ENCODE measurements at places on chromosomes 13 and 19.

- no peak for DNase-seq
These were observed 90.3 kb downstream of the LHFPL6 start for GRCh38 chr13:39512687-39513086.

- DNase-seq = no peak
These were observed 45.0 kb downstream of the GPALPP1 start for GRCh38 chr13:45034342-45034741.

DNA sequence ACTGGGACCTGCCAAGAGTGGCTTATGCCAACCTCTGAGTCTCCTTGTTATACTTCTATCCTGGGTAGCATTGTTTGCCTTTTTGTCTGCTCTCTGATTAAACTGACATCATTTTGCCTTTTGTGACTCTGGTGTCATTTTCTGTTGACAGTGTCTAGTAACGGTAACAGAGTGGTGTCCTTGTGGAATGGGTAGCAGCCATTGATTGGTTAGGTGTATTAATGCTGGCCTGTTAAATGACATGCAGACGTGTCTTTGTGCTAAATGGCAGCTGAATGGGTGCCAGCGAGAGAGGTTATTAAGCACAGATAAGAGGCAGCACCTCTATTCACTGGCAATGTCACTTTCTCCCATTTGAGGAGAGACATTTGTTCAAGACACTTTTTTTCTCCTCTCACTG lies 1289.4 kb downstream of the PCDH9 start:
- no peak for DNase-seq

DNA sequence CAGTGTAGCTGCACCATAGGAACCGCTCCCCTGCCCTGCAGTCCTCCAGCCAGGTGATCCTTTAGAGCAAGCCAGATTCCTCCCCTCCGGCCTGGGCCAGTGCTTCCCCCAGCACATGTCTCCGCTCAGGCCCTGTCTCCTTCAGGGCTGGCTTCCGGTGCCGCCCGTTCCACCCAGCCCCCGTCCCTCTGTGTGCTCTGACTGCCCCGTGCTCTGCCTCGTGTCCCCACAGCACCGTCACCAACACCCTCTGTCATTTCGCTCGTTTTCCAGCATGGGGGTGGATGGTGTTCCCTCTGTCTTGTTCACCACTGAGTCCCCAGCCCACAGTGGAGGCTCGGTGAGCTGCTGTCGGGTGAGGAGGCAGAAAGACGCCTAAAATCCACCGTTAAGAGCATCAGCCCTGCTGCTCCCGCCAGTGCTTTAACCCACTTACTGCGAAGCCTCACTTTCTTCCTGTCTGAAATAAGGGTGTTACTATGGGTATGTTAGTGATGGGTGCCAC lies 54.5 kb downstream of the TSSK6 start:
- DNase-seq = peak; percentile 63

DNA sequence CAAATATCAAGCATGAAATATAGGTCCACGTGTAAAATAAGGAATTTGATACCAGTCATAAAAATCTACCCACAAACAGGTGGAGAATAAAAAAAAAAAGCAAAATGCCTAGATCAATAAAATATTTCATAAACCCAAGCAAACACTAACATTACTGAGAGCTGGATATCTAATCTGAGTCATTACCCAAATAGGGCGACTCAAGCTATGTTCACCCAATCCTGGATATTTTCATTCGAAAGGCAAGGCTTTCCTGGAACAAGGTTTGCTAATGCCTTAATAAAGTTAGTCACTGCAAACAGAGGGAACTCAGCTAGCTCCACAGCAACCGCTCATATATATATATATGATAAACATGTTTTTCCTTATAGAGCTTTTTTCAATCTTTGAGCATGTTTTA lies 33.5 kb upstream of the TM9SF2 start:
- DNase-seq = no peak

- DNase-seq = no peak
These were observed 204.2 kb downstream of the DCLK1 start for GRCh38 chr13:35926859-35927530.

DNA sequence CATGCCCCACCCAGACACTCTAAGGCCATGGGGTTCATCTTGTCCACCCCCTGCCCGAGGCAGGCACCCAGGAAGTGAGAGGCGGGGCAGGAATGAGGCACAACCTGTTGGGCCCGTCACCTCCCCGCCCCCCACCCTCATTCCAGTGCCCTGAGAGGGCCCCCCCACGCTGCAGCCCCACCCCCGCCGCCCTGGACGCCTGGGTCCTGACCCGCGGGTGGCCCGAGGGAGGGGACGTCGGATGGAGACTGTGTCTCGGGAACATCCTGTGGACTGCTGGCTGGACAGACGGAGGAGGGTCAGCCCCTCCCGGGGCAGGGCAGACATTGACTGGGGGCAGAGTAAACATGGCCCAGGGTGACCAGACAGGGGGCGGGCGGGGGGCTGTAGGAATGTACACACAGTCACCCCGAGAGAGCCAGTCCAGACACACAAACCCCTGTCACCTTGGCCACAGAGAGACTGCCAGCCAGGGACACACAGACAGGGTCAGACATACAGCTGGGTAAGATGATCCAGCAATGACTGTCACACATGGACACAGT lies 7.4 kb upstream of the JUNB start:
- DNase-seq = peak; percentile 22

- peak; percentile 84 for DNase-seq
These were observed 13.1 kb downstream of the GRAMD1A start for GRCh38 chr19:35013041-35013819.

- DNase-seq = no peak
These were observed 249.0 kb downstream of the DLEU7 start for GRCh38 chr13:50594276-50595051.

DNA sequence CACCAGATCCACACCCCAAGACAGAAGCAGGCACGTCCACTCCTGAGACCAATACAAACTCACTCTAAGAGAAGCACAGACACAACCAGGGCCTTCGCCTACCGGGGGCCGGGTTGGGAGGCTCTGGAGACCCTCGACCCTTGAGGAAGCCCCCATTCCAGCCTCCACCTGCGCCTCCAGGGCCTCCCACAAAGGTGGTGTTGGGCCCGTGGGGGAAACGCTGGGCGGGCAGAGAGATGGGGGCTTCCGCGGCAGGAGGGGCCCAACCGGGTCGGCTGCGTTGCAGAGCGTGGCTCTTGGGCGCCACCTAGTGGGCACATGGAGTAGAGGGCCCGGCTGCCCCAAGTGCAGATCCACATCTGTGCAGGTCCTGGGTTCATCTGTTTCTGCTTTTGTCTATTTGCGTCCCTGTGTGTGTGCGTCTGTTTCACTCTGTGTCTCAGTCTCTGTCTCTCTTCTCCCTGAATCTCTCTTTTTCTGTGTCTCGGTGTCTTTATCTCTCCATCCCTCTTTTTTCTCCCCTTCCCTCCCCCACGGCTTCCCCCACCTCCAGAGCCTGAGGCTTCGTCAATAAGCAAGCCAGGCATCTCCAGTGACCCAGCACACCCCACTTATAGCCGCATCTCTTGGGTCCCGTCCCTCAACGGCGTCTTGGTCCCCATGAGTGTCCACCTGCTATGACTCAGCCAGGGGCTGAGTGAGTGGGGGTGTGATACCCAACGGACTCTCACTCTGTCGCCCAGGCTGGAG lies 10.5 kb upstream of the TINCR start:
- DNase-seq = peak; percentile 74

DNA sequence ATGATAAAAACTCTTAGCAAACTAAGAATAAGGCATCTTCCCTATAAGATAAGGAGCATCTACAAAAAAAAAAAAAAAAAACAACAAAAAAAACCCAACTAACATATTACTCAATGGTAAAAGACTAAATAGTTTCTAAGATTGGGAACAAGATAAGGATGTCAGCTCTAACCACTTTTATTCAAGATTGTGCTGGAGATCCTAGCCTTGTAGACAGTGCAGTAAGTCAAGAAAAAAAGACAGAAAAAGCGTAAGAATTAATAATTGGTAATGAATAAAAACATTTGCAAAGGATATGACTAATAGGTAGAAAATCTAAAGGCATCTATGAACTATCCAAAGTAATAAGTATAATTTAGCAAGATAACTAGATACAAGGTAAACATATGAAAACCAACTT lies 33.0 kb downstream of the ZIC2 start:
- DNase-seq = no peak

DNA sequence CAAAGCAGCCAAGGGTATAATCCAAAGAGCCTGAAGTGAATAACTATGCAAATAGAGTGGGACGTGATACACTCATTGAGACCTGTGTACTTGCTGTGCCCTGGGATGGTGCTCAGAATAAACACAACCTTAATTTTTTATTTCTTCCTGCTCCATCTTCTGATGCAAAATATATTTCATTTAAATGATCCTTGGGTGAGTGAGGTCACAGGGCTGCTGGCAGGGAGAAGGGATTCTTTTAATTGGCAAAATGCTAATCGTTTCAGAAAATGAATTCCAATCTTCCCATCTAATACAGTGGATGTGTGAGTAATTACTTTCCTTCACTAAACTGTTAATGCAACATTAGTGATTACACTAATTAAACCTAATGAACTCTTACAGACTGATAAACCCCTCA lies 63.5 kb downstream of the SIAH3 start:
- DNase-seq = no peak

GRCh38 chr19:9808855-9809824 lies 9.7 kb downstream of the FBXL12 start:
- DNase-seq = no peak

DNA sequence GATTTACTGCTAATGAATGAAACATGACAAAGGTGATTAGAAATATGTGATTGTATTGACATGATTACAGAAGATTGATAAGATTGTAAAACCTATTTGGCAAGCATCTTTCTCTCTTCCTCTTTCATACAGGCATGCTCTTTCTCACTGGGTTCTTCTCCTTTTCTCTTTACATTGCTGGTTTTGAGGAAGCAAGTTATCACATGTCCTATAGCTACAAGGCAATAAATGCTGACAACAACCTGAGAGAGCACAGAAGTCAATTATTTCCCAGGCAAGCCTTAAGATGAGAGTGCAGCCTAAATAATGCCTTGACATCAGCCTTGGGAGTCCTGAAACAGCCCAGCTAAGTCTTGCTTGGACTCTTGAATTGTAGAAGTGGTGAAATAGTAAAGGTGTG lies 875.0 kb downstream of the SLITRK1 start:
- DNase-seq = no peak

GRCh38 chr13:84029396-84029795 lies 147.1 kb upstream of the SLITRK1 start:
- DNase-seq = no peak

- DNase-seq = no peak
These were observed 5.2 kb downstream of the SHFL start for GRCh38 chr19:10091370-10091687.

- DNase-seq = no peak
These were observed 18.6 kb downstream of the DOCK9 start for GRCh38 chr13:98959291-98959690.

- no peak for DNase-seq
These were observed 10.1 kb downstream of the EPS15L1 start for GRCh38 chr19:16461630-16462051.

- no peak for DNase-seq
These were observed 74.9 kb downstream of the WTIP start for GRCh38 chr19:34556488-34556887.

- DNase-seq = no peak
These were observed 18.7 kb downstream of the ACTN4 start for GRCh38 chr19:38665950-38666662.

DNA sequence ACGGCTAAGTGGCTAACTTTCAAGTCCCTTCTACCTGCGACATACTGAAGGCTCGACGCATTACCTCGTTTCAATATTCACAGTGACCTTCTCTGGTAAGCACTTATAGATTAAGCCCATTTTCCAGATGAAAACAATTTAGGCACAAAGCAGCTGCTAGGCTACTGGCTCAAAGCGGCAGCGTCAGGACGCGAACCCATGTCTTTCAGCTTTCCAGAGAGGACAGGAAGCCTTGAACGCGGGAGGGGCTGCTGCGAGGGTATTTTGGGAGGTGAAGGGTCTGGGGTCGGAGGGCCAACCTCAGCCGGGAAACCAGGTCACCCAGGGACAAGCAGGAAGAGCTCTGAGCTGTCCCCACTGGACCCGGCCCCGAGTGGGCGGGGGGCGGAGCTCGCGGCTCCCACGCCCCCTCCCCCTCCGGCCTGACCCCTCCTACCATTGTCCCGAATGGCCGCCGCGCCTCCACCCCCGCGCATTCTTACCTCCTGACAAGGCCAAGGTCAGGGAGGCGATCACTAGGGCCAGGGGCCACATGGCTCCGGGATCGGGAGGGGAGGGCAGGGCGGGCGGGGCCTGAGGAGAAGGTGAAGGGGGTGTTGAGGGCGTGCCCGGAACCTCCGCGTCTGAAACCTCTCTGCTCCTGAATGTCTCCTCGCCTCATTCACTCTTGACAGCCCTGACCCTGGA lies at the start of gene KLK13:
TSS of gene KLK13 (minus strand) at position 559 of the 687 bp plus-strand sequence. CDS start at position 534, 25 bp downstream.
- DNase-seq = no peak

DNA sequence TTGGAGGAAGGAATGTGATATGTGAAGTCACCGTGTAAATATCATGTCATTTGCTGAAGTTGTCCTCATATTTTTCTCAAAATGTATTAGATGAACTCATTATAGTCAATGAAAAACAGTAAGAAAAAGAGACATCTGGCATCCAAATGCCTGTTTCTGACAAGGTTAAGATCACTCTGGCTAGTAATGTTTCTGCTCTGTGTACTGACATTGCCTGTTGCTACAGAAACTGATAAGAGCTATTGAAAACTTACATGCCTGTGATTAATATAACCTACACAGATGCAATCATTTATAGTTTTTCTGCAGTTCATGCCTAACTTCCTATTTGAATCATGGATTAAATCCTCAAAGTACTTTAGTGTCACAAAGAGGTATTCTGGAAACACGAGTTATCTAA lies 249.8 kb downstream of the NBEA start:
- DNase-seq = no peak

DNA sequence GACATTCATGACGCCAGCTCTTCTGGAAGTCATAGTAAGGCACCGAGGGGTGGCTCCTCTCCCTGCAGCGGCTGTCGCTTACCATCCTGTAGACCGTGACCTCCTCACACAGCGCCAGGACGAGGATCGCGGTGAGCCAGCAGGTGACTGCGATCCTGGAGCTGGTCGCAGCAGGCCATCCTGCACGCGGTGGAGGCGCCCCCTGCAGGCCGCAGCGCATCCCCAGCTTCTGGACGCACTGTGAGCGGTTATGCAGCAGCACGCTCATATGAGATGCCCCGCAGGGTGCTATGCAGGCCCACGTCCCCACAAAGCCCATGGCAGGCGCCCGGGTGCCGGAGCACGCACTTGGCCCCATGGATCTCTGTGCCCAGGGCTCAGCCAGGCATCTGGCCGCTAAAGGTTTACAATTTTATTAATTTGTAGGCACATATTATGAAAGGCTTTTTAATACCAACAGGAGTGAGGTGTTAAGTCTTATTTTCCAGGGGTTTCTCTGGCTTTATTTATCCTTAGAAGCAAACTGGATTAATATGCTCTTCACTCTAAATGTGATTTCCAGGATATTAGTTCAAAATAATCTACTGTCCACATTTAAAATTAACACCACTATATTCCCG lies 35.6 kb upstream of the PSPC1 start:
- peak; percentile 34 for DNase-seq

- no peak for DNase-seq
These were observed 108.2 kb downstream of the RAP2A start for GRCh38 chr13:97542102-97542685.

- DNase-seq = no peak
These were observed 420.8 kb upstream of the GPC6 start for GRCh38 chr13:92805766-92806165.

GRCh38 chr13:113192902-113193301 lies 15.6 kb downstream of the PCID2 start:
- no peak for DNase-seq
